ENCODE measurements at places on chromosomes 5 and 9.

GRCh38 chr5:132501961-132502931 is 11.7 kb upstream of the IRF1 start:
- DNase-seq: no peak

GRCh38 chr9:116174347-116174746 is 20.8 kb downstream of the PAPPA start:
- no peak for DNase-seq

GRCh38 chr9:135523521-135524129 is 2.4 kb downstream of the LCN1 start:
- DNase-seq: no peak

DNA sequence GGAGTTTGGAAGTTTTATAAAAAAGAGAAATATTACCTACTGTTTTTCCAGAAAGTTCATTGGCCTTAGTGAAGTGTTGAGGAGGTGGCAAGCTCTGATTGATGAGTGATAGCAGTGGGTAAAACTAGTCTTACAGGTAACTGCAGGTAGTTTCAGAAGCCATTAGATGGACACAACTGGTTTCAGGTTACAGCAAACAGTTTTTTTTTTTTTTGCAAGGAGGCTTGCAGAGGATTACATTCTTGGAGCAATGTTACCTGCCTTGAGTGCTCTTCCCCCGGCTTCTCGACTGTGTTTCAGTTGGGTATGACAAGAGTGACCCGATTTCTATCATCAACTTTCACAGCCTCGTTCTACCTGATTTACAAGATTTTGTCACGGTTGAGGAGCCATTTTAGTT is 333.4 kb downstream of the YTHDC2 start:
- no peak for DNase-seq

DNA sequence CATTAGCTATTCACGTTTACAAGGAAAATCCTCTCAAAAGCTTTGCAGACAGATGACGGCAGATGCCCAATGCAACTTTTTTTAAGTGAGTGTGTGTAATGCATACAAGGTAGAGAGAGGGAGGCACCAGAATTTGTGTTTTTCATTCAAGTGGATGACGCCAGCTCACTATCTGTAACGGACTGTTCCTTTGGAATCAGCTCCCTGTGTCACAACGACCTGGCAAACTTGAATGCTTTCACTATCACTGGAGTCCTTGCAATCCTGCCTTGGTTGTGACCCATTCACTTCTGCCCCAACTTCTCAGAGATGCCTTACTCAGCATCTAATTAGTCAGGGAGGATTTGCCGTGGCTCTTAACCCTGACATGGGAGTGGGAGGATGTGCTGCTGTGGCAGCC is 148.5 kb downstream of the BNC2 start:
- no peak for DNase-seq

DNA sequence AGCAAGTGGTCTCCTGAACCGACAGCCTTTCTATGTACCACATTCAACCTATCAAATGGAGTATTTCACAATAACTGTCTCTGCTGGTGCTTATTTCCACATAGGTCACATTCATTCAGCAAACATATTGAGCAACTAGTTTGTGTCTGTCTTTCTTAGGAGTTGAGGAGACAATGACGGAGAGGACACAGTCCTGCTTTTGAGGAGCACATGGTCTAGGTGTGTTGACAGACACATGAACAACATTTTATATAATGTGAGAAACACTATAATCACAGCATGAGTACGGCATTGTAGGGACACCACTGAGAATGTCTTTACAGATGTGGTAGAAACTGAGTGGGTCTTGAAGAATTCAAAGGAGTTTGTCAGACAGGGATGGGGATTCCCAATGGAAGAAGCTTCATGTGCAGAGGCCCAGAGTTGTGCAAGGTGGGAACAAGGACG is 28.5 kb downstream of the NFIL3 start:
- DNase-seq: no peak

- DNase-seq: no peak
Measured at GRCh38 chr9:7129391-7129790, 371.6 kb downstream of the KDM4C start.

- DNase-seq: no peak
Measured at GRCh38 chr5:2639425-2639824, 112.1 kb downstream of the IRX2 start.

DNA sequence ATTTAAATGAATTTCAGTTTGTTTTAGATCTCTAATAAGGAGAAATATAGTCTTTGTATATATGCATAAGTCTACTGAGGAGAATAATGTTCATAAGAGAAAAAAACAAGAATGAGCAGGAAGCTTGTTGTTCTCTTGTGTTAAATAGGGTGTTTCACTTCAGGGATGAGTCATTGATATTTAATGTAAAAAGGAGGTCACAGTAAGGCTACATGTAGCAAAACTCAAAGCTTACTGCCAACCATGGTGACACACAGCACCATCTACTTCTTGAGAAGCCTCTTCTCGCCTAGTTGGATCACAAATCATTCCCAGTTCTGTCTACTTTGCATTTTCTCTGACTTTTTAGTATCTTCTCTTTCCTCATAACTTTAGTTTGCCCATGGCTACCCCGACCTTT is 1466.0 kb upstream of the C9orf72 start:
- no peak for DNase-seq

GRCh38 chr9:10032166-10032565 is 580.6 kb downstream of the PTPRD start:
- no peak for DNase-seq

- no peak for DNase-seq
Measured at GRCh38 chr9:2726650-2727340, 9.5 kb downstream of the KCNV2 start.

DNA sequence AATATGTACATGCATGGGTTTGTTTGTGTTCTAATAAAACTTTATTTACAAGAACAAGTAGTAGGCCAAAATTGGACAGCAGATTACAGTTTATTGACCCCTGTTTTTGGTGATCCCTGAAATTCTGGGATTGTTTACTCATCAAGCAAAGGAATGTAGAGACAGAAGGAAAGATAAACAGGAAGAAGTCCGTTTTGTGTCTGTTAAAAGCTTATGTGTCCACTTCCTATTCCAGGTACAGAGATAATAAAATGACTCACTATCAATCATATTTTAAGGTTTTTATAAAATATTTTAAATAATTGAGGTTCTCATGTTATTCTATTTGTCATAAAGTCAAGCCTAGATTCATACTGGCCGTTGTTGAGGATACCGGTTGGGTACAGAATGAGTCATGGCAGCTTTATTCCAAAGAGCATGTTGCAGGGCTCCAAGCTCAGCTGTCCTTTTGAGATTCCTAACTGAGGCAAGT is 214.9 kb upstream of the DAB2 start:
- no peak for DNase-seq

DNA sequence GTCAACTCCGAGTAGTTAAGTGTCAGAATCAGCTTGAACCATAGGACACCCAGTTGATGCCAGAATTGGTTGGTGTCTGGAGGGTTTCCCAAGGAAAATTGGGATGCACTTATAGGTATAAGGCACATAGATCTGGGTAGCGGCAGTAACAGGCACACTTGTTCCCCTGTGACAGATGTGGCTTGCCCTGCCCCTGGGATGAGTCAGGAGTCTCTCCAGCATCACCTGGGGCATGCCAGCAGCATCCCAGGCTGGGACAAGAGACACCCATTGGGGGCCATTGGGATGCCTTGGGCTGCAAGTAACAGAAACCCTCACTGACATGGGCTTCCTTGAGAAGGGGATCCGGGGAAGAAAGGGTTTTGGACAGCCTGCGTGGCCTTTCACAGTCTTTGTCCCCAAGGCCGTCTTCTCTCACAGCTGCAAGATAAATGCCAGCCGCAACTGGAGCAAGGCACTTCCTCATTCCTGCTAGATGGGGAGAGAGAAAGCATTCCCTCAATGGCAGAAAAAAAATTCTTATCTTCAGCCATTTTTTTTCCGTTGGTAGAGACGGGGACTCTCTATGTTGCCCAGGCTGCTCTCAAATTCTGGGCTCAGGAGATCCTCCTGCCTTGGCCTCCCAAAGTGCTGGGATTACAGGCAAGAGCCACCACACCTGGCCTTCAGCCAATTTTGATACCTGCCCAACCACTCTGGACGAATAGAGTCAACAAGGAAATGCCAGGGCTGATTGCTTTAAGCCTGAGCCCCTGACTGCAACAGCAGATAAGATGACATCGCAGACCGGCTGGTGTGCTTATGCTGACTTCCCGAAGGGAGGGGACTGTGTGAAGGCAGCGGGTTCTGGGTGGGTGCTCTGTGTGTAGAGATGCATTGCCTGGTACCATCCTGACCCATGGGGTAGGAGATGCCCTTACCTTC is 13.3 kb upstream of the RNF130 start:
- DNase-seq: no peak

DNA sequence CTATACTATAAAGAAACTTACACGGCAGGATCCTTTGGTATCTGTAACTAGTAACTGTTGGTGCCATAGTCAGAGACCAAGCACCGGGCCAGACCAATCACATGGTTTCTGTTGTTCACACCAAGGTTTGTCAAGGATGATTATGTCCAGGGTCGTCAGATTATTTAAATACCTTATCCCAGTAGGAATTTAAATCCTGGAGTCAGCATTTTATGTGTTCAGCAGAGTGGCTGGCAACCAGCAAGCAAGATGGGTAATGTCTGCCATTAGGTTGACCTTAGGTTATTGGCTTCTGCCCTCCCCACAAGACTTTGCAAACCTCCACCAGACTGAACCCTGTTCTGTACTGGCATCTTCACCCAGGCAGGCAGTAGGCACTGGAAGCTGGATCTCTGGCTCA is 39.3 kb upstream of the TMOD1 start:
- no peak for DNase-seq
